ENCODE measurements at places on chromosomes 4 and X.

- no peak for DNase-seq
Observed at GRCh38 chrX:30904186-30904585, 15.1 kb upstream of the TAB3 start.

GRCh38 chr4:140092094-140092851 lies 61.7 kb downstream of the MAML3 start:
- DNase-seq = peak; percentile 28

DNA sequence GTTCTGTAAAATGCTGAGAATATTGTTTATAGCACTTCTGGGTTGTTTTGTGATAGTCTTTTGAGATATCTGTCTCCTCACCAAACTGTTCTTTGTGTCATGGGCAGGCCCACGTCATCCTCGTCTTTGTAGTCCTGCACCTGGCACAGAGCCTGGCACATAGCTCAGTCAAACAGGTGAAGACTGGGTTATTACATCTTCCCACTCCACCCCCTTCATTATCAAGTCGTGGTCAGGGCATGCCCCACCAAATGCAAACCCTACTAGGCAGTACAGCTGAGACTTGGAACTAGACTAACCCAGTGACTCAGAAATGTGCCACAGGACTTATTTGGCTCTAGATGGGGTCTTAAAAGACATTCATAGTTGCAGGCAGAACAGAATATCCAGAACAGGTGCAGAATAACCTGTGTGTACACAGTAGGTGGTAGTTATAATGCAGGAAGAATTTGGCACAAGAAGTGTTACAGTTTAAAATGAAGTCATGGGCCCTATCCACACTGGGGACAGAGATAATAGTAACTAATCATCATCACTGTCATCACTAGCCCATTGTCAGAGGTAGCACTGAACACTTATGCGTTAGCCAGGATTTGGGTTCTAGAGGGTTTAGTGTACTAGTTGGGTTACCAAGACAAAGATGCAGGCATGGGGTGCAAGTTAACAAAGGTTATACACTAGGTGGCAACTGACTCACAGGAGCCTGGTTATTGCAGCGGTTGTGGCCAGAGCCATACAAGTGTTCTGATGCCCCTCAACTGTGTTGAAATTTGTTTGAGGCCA lies 74.9 kb downstream of the TBL1X start:
- no peak for DNase-seq

DNA sequence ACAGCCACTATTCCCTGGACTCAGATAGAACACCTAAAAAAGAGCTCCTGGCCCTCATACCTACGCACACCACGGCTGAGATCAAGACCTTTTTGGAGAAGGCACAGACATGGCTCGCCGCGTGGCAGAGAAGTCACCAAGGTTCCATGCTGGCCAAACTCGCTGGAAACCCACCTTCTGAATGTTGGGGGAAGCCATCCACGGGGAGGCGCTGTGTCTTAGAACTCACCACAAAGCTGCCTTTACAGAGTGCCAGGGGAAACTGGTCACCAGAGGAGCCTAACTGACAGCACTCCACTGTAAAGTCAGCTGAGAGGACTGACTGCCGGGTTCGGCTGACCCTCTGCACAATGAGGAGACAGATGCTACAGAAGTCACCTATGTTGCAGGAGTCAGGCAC lies 97.9 kb downstream of the NEUROG2 start:
- no peak for DNase-seq

DNA sequence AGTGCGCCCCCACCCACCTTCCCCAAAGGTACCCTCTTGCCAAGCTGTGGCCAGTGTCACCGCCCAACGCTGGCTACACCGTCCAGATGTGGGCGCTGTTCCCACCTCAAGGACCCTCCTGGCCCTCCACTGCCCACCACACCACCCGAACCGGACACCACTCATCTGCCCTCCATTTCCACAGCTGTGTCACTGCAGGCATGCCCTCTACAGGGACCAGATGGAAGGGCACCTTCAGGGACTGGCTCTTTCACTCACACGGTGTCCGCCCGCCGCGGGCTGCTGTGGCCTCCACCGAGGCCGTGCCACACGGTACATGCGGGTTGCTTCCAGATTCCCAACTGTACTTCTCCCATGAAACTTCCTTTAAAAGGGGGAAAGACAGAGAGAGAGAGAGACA lies 87.7 kb downstream of the FAM53A start:
- no peak for DNase-seq

- no peak for DNase-seq
Observed at GRCh38 chr4:153497091-153497531, 31.0 kb downstream of the TMEM131L start.

DNA sequence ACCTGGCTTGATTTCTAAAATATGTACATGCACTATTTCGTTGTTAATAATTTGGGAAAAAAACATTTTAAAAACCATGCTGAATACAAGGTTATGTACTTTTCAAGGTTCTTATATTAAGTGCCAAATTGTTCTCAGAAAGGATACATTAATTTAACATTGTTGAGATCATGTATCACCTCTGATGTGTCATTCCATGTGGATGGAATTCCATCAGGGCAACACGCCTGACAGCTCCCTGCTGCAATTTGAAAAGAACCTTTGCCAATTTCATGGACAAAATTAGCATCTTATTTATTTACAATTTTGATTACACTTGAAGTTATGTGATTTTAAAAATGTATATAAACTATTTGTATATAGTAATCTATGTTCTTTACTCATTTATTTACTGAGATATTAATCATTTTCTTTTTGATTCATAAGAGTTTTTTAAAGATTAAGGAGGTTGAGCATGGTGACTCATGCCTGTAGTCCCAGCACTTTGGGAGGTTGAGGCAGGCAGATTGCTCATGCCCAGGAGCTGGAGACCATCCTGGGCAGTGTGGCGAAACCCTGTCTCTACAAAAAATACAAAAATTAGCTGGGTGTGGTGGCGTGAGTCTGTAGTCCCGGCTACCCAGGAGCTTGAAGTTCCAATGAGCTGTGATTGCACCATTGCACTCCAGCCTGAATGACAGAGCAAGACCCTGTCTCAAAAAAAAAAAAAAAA lies 142.8 kb downstream of the ENPP6 start:
- DNase-seq = no peak

DNA sequence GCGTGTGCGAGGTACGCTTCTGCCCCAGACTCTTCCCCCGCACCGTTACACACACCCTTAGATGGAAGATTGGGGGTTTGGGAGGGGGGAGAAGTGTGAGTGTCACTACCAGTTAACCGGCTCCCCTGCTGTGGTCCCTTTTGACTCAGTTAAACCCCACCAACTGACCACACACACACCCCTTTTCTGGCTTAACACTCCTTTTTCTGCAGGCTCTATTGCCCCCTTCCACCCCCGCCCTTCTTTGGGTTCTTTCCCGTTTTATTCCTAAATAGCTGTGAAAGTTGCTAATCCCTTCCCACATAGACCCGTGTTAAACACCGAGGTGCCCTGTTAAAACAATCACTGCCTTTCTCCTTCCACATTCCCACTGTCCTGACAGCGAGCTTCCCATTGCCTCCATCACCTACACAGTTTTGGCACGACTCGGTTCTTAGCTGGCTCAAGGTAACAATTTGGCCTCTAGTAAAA lies 3.7 kb upstream of the NR3C2 start:
- DNase-seq = no peak

DNA sequence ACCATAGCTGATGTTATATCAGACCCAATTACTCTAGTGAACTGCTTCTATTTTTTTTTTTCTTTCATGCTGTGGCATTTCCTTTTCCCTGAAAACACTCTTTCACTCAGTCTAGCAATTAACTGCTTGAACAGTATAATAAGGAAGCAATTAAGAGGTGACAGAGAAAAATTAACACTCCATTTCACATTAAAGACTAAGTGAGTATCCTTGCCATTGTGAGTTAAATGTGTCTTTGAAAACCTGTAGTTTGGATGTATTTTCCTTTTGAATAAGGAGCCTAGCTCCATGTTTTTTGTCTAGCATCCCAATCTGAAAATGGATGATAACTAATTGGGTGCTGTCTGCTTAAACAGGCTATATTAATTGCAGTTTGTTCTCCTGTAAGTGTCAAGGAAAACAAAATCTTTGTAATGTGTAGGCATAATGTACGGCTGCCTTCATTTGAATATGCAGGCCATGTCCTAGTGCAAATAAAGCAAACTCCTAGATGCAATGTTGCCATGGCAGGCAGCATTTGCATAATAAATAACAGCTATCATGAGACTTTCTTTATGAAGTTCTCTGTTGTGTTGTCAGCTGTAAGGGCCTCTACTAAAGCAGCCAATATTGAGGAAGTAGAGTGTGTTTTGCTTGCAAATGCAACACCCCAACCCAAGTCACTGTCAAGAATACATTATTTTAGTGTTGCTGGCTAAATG lies 416.7 kb downstream of the ZIC3 start:
- no peak for DNase-seq

DNA sequence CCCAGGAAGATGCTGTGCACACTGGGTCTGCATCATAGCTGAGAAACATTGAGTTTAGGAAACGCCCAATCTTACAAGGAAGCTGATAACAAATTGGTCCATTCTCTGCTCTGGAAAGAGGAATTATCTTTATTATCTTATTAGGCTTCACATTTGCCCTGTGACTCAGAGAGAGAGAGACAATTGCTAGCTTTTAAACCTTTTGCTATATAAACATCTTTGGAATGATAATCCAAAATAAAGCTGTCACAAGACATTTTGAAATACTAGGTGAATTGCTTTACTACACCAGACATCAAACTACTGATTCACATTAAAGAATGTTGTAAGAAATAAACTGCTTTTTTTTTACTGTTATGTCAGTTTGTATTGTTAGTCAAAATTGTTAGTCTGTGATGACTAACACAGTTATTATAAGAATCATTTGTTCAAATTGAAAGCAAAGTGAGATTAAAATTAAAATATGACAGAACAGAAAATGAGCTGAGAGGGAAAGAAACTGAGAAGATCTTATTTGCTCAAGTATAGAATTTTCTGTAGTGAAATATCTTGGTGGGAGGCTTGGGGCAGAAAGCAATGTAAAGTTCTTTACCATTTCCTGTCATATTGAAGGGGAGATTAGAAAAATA lies 765.4 kb upstream of the PCDH10 start:
- no peak for DNase-seq

- DNase-seq = no peak
Observed at GRCh38 chr4:78312989-78313753, 238.4 kb upstream of the ANXA3 start.

DNA sequence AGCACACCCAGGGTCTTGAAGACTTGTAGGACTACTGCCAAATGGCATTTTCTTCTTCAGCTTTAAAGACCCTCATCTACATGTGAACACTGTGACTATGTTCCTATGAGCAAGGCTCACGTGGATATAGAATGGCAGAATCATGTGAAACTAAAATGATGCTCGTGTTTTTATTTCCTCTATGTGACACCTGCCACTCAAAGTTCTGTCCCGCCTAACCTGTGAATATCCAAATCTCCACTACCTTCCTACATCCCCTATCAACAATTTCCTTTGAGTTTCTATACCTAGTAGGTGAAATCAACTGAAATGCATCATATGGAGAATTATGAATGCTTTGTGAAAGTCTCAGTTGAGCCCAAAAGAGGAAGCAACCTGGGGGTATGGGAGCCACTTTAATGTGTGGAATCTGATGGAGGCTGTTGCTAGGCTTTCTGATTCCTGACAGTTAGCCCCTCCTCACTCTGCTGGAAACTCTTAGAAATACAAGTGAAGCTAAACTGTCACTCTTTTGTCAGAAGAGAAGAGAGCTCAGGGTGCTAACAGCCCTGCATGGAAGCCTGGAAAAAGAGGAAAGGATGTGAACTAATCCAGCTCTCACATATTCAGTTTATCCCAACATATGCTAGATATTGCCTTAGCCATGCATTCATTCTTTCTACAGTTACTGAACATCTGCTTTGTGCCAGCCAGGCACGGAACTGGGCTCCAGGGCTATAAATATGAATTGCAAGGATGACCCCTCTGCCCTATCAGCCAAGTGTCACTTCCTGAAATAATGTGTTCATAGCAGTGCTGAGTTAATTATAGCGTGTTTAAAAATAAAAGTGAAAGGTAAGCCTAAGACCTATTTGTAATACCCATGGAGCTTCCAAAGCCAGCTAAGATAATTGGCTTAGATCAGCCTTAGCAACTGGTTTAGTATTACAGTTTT lies 11.0 kb downstream of the LHFPL1 start:
- no peak for DNase-seq

DNA sequence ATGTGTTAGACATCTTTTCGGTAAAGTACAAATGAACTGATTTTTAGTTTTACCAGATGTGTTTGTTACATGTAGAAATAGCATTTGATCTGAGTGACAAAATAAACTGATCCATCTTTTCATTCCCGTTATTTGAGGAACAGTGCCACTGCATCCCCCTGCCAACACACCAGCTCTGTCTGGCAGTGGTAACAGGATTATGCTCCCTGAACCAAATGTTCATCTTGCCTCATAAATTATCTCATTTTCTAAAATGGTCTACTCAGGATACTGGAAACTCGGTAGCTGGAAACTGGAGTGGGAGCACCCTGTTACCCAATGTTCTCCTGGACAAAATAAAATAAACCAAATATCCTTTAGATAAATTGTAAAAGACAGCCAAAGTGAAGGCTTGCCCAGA lies 171.6 kb downstream of the FAT4 start:
- DNase-seq = no peak

DNA sequence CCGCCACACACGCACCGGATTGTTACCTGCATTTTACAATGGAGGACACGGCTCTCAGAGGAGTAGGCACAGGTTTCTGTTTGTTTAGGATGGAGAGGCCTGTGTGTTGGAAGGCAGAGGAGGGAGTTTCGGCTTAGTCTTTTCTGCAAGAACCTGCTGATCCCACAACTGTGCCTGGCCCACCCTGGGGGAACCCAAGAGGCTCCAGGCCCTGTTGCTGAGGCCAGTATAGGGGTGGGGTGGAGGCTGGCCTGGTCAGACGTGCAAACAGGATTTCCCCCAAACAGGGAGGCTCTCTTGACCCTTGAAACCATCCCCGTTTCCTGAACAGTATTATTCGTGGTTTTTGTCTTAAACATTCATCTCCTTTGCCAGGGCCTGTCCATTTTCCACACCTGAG lies 772 bp upstream of the SLC49A3 start:
- DNase-seq = no peak

DNA sequence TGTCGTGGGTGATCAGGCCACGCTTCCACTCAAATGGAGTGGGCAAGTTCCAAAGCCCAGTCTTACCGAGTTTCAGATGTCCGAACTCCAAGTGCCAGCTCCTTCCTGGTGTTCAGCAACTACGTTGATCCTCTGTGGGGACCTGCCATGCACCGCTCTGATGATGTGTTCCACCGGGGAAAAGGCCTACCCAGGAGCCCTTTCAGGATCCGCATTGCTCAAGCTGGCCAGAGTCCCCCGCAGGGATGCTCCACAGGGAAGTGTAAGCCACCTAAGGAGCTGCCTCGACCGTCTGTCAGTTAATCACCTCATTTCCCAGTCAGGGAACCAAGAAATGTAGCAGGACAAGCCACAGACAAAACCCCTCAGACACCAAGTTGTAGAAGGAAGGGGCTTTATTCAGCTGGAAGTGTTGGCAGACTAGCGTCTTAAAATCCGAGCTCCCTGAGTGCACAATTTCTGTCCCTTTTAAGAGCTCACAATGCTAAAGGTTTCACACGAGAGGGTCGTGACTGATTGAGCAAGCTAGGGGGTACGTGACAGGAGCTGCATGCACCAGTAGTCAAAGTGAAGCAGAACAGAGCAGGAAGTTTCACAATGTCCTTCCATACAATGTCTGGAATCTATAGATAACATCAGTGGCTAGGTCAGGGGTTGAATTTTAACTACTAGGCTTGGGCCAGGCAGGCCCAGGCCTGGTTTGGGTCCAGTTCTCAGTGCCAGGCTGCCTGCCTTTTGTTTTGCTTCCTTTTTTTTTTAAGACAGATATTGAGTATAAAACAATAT lies 126.2 kb upstream of the ZDHHC15 start:
- DNase-seq = no peak
